Activated T-cell treated with anti-CD3 and anti-CD28 coated beads, Interleukin-2, amount 50 U/mL, for 48 hours (primary cell): ENCODE measurements at places on chromosomes 12 and 14.

- peak; percentile 44 for DNase-seq
Measured at GRCh38 chr12:7915661-7916403, 20.2 kb downstream of the SLC2A3 start.

DNA sequence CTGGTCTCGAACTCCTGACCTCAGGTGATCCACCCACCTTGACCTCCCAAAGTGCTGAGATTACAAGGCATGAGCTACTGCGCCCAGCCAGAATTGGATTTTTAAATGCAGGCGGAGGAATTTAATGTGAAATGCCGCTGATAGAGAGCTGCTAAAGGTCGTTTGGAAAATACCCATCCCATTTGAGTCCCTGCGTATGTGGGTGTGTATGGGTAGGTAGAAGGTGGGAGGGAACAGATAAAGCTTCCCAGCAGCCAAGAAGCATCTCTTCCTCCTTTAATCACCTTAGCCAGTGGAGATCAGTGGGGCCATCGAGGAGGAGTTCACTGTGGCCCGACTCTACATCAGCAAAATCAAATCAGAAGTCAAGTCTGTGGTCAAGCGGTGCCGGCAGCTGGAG lies 16.2 kb upstream of the PIP4K2C start:
- no peak for DNase-seq

DNA sequence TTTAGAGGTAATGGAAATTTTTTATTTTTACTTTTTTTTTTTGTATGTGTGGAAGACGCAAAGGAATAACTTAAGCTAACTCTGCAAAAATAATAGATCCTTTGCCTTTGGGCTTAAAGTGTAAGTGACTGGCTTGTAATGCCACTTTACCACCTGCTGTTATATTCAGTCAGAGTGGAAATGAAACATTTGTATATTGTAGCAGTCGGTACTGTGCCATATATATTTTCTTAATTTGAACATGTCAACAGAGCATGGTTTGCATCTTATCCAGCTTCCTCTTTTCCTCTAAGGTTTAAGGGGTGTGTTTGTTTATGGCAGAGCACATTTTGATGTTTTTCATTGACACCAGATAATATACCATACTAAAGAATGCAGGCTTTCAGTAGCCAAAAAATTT lies 176.6 kb downstream of the TRHDE start:
- no peak for DNase-seq

- no peak for DNase-seq
Measured at GRCh38 chr12:109600481-109600880, 26.9 kb downstream of the MVK start.

- no peak for DNase-seq
Measured at GRCh38 chr14:41548666-41549065, 58.0 kb upstream of the LRFN5 start.

- DNase-seq: no peak
Measured at GRCh38 chr12:50186681-50187080, 19.5 kb upstream of the CERS5 start.
